ENCODE measurements at places on chromosomes 6 and 20.
A peak's percentile ranks its signal among the peaks of the same experiment; 100 is the strongest.

DNA sequence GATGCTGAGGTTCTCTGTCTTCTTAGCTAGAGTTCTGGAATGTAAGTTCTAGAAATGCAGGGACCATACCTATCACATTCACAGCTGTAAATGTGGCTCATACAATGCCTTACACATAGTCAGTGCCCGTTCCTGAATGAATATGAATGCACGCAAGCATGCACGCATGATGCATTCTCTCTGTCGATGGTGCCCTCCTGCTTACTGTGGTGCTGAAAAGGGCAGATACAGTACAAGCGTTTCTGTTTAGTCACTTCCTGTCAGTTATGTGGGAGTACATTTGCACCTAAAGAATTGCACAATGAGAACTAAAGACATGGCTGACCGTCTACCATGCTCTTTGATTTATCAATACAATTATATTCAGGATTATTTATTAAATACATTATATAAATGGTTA, 152.2 kb upstream of the SOX4 start:
- no peak for DNase-seq

DNA sequence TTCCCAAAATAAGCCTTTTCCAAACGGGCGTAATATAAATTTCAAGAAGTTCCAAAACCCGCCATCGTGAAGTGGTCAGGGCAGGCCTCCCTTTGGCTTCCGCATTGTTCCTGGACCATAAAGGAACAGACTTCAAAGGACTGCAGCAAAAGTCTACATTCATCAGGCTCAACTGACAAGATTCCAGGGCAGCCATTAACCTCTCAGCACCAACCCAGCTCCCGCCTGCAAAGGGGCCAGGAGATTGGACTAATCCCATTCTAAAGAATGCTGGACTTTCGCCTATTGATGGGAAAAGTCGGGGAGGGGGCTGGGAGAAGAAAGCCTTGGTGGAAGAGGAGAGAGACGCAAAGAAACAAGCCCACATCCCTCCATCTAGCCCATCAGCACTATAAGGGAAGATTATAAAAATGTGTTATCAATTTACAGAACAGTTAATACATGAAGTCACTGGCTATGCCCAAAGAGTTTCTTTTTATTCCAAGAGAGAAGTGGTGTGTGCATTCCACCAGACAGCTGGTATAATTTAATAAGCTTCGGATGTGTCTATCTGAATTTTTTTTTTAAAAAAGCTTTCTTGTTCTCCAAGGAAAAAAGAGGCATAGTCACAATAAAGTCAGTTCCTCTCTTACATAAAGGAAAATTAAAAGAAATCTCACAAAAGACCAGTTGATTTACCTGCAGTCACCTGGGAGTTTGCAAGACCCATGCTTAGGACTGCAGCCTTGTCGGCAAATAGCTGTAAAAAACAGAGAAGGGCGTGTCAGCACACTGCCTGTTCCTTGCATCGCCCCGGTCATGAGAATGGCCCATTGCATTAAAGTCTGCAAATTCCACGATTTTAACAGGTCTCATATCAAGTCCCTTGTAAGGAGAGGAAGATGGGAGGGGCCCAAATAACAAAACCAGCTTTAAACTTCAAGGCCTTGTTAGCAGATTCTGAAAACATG, 17.8 kb downstream of the JAG1 start:
- DNase-seq: no peak

DNA sequence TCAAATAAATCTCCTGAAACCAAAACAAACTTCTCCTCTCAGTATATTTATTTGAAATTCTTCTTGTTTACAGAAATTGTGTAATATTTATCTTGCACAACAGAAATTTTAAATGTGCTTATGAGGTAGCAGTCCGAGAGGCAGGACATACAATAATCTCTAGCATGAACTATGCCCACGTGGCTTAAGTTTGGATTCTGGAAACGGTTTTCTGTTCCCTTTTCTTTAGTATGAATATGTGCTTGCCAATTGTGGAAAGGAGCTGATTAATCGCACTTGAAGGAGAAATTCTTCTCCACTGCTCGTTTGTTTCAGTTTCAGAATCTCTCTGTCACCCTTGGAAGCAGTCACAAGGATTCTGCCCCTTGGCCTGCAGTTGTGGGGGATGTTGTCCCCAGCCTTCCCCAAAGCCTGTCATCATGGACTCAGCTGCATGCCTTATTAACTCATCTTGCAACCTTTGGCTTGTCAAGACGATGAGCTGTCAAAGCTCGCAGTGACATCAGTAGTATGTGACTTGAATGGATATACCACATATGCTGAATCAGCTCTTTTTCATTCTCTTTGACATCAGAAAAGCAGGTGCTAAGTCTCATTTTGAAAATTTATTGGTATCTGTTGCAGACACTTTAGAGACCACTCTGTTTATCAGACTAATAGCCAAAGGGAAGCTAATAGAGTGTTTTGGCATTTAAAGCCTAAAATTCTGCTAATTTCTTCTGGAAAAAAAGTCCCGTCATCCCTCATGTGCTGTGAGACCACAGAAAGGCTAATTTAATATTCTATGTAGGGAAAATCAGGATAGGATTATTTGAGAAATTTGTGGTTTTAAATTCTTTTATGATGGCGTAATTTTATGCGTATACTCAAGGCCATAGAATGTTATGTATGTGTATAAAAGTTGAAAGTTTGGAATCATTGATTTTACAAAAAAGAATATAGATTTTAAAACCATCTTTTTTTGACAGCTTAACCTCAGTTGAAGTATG, 186.8 kb downstream of the ARID1B start:
- no peak for DNase-seq

DNA sequence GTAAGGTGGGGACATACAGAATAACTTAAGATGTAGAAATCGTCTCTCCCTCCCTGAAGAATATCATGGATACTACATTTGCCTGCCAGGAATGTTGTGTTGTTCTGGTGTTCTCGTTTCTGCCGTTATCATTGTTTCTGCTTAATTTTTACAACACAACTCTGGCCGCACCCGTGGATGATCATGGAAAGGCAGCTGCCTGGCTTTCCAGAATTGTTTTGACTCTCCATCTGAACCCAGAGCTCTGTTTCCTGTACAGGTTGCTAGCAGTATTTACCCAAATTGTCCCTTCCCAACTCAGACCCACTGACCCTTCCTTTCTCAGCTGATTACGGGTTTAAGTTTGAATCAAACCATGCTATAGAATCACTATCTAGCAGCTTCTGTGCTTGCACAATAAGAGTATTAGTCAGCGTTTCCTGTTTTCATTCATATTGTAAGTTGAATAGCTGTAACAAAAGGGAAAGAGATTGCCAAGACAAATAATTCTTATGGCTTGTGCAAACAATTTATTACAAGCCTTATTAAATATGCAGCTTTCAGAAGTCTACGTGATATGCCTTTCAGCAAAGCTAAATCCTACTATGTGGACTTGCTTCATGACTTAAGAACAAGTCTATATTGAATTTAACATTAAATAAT, 139.0 kb downstream of the MTHFD1L start:
- DNase-seq: peak; percentile 55

- DNase-seq: no peak
These were observed 1195.9 kb upstream of the MAP3K7 start for GRCh38 chr6:91782802-91783201.

- DNase-seq: no peak
These were observed 68.0 kb downstream of the OLIG3 start for GRCh38 chr6:137426007-137426689.

DNA sequence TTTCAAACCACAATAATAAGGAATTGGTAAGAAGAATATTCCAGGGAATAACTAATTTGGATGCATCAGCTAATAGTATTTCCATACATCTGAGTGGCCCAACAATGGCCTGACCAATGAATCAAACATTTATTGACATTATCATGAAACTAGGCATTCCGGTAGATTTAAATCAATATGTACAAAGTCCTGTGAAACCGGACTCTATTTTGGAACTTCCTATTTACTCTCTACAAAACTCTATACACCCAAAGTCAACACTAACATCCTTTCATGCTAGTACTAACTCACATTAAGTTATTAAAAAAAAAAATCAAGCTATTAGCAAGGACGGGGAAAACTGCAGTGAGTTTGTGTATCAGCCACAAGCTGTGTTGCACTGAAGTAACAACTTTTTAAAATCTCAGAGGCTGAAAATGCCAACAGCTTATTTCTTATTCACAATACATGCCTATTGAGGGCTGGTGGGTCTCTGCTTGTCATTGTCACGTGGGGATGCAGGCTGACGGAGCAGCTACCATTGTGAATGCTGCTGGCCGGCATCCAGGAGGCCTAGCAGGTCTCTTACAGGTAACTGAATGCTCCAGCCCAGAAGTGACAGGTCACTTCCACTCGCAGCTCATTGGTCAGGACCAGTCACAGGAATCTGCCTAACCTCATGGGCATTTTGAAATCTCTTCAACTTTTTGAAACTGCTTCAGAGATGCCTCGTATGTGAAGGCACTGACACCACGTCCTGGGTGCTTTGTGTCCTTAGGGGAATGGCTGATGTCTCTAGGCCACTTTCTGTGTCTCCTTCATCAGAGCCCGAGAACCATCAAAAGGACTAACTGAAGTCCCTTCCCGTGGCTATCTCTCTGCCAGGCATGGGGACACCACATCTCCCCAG, 76.3 kb downstream of the SLC22A23 start:
- peak; percentile 18 for DNase-seq

GRCh38 chr6:8539453-8539852, 104.1 kb upstream of the SLC35B3 start:
- DNase-seq: no peak

GRCh38 chr6:26022737-26023136, 60.1 kb downstream of the TRIM38 start:
- no peak for DNase-seq

DNA sequence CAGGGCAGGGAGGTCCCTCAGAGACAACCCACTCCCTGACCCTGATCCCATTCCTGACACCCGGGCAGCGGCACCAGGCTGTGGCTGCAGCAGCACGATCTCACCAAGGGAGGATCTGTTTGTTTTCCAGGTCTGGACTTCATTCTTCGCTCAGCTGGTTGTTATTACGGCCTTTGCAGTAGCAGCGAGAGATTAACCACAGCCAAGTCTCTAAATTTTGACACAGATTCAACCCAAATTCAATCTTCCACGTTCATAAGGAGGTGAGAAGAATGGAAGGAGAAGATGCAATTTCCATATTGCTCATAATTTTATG, 91.1 kb upstream of the THBS2 start:
- no peak for DNase-seq

GRCh38 chr6:72642435-72642834, 20.6 kb downstream of the KCNQ5 start:
- DNase-seq: no peak

DNA sequence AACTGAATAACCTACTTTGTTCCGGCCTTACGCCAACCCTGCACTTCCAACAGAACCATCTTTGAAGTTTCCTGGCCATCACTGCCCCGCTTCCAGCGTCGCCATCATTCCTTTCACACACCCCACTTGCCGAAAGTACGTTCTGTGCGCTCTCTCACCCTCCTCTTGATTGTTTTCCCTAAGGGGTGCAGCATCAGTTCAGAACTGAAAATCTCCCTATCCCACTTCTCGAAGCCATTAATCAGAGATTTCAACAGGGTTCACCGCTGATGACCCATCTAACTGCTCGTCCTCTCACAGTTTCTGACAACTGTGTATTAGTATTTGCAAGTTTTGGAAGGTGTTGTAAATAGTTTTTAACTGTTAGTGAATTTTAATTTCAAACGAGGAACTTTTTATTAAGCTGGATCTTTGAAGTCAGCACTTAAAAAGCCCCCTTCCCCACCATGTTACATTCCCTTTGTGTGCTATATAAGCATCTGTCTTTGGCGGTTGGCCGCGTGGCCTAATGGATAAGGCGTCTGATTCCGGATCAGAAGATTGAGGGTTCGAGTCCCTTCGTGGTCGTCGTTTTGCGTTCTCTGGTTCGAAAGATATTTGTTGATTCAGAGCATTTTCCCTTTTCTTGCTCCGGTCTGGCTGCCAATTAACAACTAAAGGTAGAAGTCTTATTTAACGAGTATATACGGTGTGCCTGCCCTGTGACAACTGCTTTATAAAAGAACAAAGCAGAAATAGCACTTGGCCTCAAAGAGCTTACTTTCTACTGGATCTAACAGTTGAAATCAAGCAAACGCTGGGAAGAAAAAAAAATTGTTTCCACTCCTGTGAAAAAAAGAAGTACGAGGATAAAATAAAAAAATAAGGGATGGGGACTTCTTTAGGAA, 42.6 kb downstream of the TRIM27 start:
- DNase-seq: peak; percentile 67

GRCh38 chr6:17358515-17358914, 34.9 kb upstream of the CAP2 start:
- no peak for DNase-seq

DNA sequence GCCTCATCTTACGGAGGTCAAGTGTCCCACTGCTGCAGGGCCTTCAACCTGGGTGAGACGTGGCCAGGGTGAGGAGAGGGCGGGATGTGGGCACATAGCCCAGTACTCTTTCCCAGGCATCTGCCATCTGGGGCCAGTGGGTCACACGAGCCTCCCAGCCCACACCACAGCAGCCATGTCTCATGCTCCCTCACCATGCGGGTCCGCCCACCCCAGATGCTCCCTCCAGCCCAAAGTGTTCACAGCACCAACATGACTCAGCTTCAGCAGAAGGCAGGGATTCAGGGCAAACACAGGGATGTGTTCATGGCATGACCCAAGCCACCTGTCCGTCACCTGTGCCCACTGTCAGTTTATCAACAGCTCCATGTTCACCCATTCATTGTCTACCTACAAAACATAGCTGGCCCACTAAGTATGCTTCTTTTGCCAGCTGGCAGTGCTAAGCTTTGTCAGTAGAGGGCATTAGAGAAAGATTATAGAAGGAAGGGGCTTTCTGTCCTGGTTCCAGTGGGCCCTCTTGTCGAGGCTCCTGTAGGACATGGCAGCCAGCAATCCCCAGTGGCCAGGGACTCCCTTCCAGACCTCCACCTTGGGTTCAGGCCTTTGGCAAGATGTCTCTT, 109.2 kb downstream of the FOXF2 start:
- DNase-seq: no peak

DNA sequence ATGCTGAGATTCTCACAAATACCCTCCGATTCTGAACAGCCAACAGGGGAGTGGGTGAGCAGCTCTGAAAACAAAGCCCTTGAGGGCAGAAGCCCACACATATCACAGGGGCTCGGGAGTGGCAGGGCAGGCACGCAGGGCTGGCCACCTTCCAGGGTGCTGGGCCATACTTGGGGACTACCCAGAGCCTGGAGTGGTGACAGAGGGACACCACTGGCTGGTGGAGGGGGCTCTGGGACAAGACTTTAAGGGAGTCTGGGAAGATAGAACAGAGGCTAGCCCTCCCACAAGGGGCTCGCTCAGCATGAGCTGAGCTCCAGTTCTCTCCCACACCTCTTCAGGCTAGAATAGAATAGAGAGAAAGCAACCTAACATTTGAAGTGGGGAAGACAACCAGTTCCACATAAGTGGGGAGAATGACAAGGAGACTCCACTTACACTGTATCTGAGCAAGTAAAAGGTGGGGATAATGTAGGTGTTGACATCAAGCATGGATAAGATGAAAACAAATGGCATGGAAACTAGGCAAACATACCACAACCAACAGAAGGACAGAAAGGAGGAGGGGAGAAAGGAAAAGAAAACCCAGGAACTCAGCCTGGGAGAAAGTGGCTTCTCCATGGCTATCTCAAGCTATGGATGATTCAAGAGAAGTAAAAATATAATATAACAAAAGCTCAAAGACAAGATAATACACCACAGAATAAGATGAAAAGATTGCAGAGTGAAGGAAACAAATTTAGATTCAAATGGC, 7.0 kb downstream of the PPIL1 start:
- no peak for DNase-seq

Measured in NCI-H345 (cell line).